ENCODE measurements at places on chromosomes 13 and 19.
A peak's percentile ranks its signal among the peaks of the same experiment; 100 is the strongest.

DNA sequence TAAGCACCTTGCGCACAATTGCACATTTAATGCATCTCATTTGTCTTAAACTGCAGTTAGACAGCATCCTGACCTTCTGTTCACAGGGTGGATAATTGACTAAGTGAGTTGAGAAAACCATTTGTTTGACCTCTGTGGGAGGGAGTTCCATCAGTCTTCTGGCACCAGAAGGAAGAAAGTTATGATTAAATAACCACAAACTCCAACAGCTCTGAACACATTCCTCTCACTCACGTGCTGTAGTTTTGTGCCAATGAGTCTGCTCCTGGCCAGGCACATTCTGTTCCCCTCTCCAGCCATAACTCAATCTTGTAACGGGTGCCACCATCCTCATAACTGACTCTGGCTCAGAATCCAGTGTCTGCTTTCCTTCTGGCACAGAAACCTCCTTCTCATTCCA lies 817.2 kb downstream of the SLITRK1 start:
- no peak for DNase-seq

DNA sequence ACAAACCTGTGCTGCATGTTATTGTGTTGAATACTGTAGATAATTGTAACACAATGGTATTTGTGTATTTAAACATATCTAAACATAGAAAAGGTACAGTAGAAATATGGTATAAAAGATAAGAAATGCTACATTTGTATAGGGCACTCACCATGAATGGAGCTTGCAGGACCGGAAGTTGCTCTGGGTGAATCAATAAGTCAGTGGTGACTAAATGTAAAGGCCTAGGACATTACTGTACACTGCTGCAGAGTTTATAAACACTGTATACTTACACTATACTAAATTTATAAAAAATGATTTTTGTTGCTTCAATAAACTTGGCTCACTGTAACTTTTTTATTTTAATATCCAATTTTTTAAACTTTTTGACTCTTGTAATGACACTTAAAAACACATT lies 34.4 kb downstream of the LMO7 start:
- DNase-seq = no peak

GRCh38 chr19:37506387-37507166 lies at the start of gene ZNF793:
Gene ZNF793, plus strand, starts transcription at chr19:37506939. Its CDS starts 16,501 bp downstream, at chr19:37523440.
- DNase-seq = peak; percentile 70

GRCh38 chr13:79870766-79871165 lies 389.8 kb downstream of the NDFIP2 start:
- DNase-seq = no peak

DNA sequence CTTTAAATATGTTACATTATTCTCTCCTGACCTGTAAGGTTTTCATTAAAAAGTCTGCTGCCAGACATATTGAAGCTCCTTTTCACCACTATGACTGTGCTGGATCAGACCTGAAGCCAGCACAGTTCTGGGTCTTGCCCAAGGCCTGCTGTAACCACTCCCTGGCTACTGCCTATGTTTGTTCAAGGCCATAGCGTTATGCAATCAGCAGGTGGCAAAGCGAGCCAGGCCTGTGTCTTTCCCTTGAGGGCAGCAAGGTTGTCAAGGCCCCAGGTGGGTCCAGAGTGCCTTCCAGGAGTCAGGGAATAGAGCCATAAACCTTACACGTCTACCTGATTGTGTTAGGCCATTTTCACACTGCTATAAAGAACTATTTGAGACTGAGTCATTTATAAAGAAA lies 496.8 kb upstream of the PCDH9 start:
- DNase-seq = no peak

DNA sequence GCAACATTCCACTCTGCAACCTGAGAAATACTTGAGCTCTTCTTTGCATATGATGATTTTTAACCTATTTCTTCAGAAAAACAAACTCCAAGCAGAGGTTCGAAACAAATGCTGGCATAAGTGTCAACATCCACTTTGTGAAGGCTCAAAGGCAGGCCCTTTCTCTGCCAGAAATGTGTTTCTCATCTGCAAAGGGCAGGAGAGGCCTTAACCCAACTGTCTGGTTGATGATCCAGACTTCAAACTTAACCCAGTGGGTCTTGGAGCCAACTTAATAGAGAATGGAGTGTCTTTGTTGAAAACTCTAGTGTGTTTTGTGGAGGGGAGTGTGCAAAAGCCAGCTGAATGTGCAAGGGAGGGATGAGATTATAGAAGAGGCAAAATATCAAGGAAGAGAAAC lies 28.3 kb upstream of the ZNF507 start:
- DNase-seq = no peak

DNA sequence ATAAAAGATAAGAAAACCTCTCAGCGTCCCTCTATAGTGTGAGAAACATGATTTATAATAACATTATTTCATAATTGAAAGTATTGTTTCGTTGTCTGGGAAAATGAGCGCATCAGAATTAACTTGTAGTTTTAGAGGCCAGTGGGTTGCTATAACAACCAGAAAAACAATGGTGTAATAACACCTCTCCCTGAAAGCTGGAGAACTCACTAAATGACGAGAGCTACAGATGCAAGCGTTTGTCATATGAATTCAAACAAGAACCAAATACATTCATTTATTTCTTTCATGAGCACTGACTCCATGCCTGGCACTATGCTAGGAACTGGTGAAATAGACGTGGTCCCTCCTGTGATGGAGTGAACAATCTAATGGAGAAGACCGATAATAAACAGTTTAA lies 16.3 kb downstream of the KBTBD7 start:
- DNase-seq = no peak

- DNase-seq = no peak
These were observed at the start of gene AMH for GRCh38 chr19:2249010-2249866. Gene AMH, plus strand, starts transcription at chr19:2249323. Its CDS starts 10 bp downstream, at chr19:2249333.

- no peak for DNase-seq
These were observed 6.9 kb upstream of the ICAM4 start for GRCh38 chr19:10279737-10280442.

DNA sequence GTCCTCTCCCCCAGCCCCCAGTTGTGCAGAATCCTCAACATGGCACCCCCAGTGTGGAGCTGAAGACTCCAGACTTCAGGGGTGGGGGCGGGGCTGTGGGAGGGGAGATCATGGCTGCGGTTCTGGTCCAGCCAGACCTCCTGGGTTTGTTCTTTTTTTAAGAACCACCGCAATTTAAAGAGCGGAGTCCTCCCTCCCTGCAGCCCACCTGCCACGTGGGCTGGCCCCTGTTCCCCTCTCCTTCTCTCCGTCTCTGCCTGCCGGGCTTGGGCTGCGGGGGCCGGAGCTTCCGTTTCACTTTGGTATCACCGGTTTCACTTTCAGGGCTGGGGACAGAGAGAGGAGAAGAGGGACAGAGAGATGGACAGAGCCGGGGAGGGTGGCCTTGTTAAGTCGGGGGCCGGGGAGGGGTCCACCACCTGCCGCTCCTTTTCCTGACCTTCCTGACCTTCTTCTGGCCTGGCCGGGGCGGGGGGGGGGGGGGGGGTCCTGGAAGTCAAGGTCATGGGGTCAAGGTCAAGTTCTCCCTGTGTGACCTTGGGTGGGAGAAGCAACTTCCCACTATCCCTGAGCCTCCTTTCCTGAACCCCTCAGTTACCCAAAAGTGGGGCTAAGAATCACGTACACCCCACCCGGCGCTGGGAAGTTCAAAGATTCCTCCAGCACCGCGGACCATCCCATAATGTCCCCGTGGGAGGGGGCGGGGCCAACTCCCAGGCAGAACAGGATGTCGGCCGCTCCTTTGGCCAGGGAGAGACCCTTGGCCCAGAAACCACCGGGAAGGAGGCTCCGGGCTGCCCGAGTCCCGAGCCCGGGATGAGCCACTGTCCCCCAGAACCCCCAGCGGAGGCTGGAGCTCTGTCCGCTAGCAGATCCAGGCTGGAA lies 11.3 kb upstream of the ZBTB7A start:
- no peak for DNase-seq

- DNase-seq = no peak
These were observed 857 bp upstream of the MAP2K7 start for GRCh38 chr19:7902796-7903243.

DNA sequence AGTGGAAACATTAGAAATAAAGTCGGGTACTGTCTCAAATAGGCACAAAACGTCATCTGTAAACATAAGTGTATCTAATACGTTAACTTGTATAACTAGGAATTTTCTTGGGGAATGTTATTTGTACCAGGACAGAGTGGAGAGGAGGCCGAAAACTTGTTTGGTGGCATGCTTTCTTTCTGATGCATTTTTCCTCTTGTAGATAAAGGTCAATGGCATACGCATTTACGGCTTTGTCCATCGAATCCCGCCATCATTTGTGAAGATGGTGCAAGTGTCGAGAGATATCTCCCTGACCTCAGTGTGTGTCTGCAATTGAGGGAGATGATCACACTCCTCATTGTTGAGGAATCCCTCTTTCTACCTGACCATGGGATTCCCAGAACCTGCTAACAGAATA lies 4.7 kb downstream of the LGALS13 start:
- DNase-seq = no peak

DNA sequence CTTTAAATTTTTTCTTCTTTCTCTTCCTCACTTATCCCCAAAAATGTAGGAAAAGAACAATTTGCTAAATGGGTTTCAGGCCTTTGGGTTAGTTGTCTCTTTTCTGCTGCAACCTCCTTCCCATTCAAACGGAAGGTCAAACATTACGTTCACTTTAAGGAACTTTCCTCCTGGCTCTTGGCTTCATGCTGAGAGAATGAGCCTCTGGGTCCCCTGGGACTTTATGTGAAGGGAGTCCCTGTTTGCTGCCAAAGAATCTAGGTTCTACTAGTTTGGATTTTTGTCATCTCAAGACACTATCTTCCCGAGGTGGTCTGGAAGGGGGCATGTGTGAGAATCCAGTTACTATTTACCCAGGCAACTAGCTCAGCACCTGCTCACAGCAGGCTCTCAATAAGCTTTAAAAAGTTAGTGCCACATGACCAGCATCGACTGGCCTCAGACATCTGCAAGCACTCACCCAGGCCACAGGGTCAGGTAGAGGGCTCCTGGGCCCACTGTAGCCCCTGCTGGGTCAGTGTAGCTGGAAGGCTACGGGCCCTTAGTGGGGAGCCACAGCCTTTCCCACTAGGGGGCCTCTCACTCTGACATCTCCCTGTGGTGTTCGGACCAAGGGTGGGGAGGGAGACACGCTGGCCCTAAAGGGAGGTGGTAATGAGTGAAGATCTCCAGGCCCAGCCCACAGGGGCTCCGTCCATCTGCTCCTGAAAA lies 40.5 kb downstream of the FAM124A start:
- DNase-seq = no peak

GRCh38 chr13:37413161-37413560 lies 185.4 kb downstream of the POSTN start:
- no peak for DNase-seq

DNA sequence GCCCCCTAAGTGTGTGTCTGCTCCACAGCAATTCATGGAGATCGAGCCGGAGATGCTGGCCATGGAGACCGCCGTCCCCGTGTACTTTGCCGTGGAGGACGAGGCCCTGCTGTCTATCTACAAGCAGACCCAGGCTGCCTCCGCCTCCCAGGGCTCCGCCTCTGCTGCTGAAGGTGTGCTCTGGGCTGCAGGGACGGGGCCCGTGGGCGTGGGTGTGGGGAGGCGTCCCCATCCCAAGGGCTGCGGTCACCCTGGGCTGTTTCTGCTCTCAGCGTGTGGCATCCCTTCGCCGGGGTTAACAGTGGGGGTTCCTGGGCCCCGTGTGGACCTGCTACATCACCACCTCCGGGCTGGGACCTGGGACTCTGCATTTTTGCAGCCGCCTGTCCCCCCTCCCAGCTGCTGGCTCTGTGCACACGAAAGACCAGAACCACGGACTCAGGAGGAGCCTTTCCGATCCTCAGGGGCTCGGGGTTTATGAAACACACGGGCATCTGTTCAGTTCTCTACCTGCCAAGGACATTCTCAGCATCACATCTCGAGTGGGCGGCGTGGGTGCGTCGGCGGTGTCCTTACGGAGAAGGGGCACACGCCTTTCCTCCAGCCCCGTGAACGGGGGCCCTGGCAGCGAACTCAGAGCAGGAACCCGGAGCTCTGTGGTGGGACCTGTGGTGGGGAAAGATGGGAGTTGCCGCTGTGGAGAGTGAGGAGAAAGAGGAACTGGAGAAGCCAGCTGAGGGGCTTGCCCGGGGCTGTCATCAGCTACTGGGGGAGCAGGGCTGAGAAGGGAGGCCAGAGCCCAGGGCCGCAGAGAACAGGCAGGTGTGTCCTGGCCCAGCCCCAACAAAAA lies 7.8 kb downstream of the NCLN start:
- no peak for DNase-seq

GRCh38 chr19:5507065-5507909 lies 52.1 kb downstream of the ZNRF4 start:
- DNase-seq = no peak

- DNase-seq = no peak
These were observed 257.6 kb downstream of the TEX29 start for GRCh38 chr13:111577956-111578605.

GRCh38 chr13:111401151-111401550 lies 80.7 kb downstream of the TEX29 start:
- DNase-seq = no peak

GRCh38 chr13:27353708-27354107 lies 70.7 kb upstream of the GTF3A start:
- no peak for DNase-seq

DNA sequence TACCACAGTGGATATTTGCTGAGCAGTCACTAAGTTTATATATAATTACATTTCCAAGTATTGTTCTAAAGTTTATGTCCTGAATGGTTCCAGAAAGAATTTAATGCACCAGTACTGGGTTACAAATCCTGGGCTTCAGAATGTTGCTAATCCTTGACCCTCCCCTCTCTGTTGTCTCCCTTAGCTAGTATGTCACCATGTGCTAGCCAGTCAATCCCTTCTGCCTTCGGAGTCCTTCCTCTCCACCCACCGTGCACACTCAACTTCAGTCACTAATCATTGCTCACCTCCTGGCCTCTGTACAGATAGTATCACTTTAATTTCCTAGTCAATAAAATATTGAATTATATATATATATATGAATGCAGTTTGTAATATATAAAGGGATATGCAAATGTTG lies 7.5 kb downstream of the FAM124A start:
- DNase-seq = no peak

DNA sequence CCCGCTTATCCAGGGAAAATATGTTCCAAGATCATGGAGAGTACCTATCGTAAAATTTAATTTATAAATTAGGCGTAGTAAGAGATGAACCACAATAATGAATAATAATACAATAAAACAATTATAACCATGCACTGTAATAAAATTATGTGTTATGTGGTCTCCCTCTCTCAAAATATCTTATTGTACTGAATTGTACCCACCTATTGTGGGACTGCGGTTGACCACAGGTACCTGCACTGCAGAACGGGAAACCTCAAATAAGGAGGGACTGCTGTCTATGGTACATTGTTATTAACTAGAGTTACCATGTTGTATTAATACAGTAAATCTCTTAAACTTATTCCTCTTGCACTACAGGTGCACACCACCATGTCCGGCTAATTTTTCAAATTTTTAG lies 5.3 kb upstream of the KLK12 start:
- DNase-seq = no peak

DNA sequence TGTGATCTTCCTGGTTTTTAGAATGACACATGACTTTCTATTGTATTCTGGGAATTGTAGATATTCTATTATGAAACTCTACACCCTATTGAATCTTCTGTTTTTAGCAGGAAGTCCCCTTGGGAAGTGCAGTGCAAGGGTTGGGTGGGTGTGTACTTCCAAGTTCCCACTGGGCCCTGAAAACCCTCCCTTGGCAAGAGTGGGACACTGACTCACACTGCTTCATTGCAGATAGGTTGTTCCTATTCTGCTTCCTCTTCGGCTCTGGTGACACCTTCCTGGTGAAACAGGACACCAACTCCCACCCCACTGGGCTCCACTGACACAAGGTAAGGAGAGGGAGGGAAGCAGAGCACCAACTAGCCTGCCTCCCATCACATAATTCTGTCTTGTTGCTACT lies 121.8 kb downstream of the KCTD12 start:
- DNase-seq = no peak
